ENCODE measurements at places on chromosomes 3 and 15.

GRCh38 chr3:122973893-122974615 lies 53.5 kb downstream of the SEMA5B start:
- DNase-seq: no peak

DNA sequence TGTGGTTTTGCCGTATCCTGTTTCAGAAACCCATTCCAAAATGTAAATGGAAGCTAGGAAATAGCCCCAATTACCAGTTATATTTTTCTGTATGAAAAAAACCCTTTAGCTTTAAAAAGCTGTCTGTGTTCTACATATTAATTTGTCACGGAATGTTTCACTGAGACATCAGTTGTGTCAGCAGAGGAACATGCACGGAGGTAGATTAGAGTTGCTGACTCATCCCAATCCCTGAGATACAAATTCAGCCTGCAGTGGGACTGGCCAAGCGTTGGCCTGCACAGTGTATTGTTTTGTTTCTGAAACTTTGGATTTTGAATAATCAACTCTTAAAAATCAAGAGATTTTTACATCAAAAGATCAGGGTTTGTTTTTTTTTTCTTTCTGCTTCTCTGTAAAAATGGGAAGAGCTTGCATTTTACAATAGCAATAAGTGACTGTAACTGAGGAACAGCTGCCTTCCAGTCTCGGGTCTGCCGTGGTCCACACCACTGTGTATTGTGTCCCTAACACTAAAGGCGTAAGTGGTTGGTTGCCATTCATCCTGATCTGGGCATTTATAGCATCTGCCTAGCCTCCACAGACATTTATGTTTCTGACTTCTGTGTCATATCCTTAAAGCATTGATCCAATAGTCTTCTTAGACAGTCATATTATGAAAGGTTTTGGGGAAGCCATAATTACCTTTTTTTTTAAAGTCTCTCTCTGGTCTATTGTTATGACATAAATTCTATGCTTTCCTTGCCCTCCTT lies 218.1 kb downstream of the ADAMTSL3 start:
- peak; percentile 64 for DNase-seq

GRCh38 chr3:114762144-114762543 lies 384.9 kb downstream of the ZBTB20 start:
- DNase-seq: no peak

- DNase-seq: no peak
Observed at GRCh38 chr3:137807998-137808397, 43.9 kb downstream of the SOX14 start.

DNA sequence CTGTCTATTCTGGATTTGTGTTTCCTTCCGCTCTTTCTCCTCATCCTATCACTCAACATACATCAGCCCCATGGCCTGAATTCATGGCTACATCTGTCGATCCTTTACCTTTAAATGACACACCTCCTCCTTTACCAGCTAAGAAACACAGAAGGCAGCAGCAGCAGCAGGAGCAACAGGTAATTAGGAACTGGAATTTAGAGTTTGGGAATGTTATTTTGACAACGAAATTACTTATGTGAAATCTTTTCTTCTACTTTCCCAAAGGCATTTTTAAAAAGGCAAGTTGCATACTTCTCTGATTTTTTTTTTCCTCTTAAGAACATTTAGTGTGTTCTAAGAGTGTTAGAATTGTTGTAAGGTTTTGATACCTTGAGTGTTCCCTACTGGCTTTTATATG lies 29.1 kb upstream of the ABHD10 start:
- DNase-seq: no peak

GRCh38 chr3:131596884-131597283 lies 94.1 kb upstream of the MRPL3 start:
- no peak for DNase-seq

DNA sequence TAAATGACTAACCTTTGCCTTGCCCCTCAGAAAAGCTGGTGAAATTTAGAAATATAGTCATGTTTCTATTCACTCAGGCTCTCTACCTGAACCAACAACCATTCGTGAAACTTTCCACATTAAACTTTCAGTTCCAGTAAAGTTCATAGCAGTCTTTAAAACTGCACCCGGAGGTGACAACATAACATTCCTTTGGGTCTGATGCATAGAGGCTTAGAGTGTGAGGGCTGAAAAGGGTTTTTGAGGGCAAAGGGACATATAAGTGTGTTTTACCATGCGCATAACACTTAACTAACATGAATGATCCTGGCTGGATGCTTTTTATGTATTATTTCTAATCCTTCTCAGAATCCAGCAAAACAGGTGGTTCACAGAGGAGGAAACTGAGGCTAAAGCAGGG lies 471.7 kb upstream of the MCTP2 start:
- no peak for DNase-seq

DNA sequence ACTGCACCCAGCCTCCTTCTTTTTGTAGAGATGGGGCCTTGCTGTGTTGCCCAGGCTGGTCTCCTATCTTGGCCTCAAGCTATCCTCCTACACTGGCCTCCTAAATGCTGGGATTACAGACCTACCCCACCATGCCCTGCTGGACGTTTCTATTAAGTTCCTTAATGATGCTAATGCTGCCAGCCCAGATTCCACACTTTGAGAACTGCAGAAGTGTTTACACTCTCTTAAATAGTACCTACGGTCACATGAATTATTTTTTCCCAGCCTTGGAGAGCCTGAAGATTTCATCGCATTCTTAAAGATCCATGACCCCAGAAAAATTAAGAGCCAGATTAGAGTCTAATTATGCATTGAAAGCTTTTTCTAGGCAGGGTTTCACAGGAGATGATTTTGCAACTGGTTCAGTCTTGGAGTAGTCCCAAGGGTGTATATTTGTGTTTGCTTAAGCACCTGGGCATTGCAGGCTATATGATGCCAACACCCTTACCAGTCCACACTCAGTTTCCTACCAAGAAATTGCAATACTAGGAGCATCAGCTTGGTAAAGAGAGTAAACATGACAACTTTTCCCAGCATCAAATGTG lies 36.6 kb downstream of the TM4SF4 start:
- DNase-seq: no peak

- no peak for DNase-seq
Observed at GRCh38 chr3:129360705-129361460, 67.6 kb downstream of the EFCAB12 start.
